ENCODE measurements at places on chromosomes 6 and 20. TPM values are rescaled to one million over a fixed set of nuclear protein-coding genes. Genes with fewer than 3 reads are reported as not detected.

- no peak for DNase-seq
Observed at GRCh38 chr6:26205625-26206574, 118.7 kb downstream of the HFE start.

DNA sequence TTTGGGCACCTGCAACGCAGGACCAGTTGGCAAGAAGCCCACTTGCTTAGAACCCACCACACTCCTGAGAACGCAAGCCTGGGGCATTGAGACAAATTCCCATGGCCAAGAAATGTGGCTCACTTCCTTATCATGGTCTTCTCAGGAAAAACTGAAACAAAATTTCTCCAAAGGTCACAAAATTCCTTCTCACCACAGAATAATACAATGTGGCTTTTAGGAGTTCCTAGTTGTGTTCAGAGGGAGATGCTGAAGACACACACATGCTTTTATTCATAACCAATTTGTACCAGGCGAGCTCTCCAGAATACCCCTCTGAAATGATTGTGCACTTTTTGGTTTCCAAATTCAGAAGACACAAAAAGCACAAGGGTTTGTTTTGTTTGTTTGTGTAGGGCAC is 31.6 kb downstream of the ADTRP start:
- no peak for DNase-seq

DNA sequence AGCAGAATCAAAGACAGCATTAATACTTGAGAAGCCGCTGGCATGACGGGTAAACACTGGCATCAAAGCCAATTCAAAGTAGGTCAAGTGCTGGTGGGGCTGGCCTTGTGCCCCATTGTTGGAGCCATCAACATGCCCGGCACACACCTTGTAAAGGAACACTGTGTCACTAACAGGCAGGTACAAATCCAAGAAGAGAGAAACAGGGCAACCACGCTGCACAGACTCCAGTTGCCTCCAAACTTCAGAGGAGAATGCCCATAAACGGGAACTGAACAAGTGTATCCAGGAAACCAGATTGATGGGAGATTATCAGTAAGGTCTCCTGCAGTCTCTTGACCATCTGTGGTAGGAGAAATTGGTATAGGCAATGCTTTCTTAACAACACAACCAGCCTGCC is 127.0 kb upstream of the STXBP5 start:
- DNase-seq: no peak

GRCh38 chr6:112298021-112298745 is 43.8 kb upstream of the LAMA4 start:
- no peak for DNase-seq

- DNase-seq: no peak
Observed at GRCh38 chr6:15242937-15243614, 2.8 kb upstream of the JARID2 start.

DNA sequence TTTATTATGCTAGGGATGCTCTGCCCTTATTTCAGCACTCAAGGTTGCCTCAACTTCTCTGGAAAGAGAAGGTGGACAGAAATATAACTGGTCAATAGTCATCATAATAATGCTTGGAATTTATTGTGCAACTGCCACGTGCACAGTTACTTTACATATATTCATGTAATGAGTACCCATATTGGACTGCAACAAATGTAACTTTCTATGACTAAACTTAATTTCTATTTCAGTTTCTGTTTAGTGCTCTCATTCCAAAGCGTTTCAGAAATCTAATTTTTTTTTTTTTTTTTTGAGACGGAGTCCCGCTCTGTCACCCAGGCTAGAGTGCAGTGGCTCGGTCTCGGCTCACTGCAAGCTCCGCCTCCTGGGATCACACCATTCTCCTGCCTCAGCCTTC is 28.3 kb upstream of the CD83 start:
- no peak for DNase-seq

E2F1 gene
- polyA plus RNA-seq: 0.10 TPM

DNA sequence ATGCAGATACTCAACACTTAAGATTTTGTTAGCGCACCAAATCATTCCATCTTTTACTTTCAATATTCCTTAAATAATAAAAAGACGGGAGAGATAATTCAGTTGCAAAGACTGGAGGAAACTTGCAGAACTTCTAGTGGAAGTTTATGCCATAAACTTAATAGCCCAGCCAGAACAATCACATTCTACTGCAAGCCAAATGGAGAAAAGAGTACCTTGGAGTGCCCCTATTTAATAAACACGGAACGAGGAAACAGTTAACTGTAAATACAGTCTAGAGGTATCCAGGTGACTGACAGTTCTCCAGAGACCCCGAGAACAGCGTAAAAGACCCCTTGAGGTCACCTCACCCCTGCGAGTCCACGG is 635 bp downstream of the SLC35B3 start:
- DNase-seq: no peak

- DNase-seq: no peak
Observed at GRCh38 chr6:149990661-149991471, 27.1 kb downstream of the ULBP1 start.

- DNase-seq: no peak
Observed at GRCh38 chr6:93703431-93703830, 284.1 kb upstream of the EPHA7 start.

DNA sequence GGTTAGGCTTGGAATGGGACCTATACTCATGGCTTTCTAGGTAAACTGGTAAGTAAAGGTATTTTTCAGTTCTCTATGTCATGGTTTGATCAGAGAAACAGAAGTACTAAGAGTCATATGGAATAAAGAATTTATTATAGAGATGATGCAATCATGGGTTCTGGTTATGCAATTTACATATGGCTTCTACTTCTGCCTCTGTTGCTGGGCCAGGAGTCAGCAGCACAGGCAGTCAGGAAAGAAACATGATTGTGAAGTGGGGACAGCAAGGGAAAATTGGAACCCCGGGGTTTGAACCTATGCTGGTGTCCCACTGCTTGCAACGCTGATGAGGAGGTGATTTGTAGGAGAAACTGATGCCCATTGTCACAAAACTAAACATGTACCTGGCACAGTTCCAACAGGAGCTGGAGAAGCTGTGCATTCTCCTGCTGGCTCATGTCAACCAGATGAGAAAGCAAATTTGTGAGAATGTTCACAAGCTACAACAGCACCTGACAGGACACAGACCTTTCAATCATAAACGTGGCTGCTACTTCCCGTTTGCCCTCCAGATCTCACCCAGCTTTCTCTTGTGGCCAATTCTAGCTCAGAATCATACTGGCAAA is 887.1 kb downstream of the TFAP2A start:
- no peak for DNase-seq

ABHD16B gene
- 0.10 TPM for polyA plus RNA-seq

DNA sequence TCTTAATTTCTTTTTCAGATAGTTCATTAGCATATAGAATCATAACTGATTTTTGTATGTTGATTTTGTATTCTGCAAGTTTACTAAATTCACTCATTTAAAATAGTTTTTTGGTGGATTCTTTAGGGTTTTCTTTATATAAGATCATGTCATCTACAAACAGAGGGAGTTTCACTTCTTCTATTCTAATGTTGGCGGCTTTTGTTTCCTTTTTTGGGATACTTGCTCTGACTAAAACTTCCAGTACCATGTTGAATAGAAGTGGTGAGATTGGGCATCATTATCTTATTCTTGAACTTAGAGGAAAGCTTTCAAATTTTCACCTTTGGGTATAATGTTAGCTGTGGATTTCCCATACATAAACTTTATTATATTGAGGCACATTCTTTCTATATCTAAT is 296.9 kb downstream of the BCKDHB start:
- DNase-seq: no peak

- no peak for DNase-seq
Observed at GRCh38 chr20:36778831-36779655, 5.5 kb upstream of the DSN1 start.

PCSK2 gene
- 0.14 TPM for polyA plus RNA-seq

DNA sequence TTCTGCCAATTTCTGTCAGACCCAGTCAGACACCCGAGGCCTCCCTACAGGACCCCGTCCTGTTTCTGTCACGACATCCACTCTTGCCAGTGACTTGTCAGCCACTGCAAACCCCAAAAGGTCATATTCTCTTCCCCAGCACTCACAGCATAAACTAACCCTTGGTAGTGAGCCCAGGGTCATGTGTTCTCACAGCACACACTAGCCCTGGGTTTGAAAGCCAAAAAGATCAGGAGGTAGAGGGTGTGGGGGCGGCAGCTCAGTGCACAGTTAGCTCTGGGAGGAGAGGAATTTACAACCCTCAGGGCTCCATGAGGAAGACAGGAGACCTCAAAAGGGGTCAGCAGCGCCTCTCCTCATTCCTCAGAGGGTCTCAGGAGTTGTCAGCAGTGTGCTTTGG is 9.9 kb upstream of the SNX9 start:
- no peak for DNase-seq

GSTA1 gene
- 131 TPM for polyA plus RNA-seq

MCM8 gene
- polyA plus RNA-seq: 0.49 TPM

DNA sequence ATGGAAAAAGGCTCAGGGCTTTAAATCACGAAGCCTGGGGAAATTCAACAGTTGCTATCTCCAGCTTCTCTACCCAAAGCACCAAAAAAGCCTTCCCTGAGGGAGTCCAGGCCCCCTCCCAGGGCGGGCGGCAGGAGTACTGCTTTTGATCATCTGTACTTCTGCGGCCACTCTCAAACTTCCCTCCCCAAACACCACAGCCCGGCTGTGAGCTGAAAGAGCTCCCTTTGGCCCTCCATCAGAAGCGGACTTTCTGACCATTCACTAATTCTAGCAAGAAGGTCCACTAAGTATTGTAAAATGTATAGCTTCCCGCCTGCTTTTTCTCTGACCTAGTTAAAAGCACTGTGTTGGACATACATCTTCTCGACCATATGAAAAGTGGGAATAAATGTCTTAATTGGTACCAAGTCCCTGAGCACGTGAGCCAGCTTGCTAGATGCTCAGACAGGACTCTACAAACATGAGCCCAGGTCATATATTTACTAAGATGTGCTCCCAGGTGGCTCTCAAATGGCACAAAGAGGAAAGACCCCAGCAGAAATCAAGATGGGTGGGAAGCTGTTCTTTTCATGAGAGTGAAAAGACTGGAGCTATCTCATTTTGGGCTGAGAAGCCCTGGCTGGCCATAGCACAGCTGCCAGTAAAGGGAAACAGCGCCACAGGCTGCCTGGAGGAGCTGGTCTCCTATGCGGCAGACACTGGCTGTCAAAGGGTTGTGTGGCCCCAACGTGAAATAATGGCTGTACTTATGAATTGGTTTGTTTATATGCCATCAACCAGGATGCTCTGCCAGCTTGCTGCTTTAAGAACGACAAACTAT is 58.6 kb downstream of the GFOD1 start:
- DNase-seq: no peak

GABRR1 gene
- polyA plus RNA-seq: not detected

DNA sequence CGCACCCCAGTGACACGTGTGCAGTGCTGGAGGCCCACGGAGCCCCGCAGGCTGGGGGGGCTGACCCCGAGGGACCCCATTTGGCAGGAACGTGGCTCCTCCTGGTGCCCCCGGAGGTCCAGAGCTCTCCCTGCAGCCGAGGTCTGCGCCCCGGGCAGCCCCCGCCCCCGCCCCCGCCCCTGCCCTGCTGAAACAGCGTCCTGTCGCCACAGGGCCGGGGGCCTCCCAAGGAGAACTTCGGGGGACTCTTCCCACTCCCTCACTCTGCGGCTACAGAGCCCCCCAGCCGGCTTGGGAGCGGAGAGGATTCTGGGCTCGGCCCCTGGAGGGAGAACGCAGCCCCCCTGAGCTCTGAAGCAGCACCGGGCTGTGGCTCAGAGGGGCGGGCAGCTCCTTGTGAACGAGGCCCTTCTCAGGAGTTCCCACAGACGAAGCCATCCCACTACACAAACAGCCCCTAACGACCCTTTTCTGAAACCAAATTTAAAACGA is 115.2 kb downstream of the DLL1 start:
- no peak for DNase-seq

GRCh38 chr20:52129611-52130010 is 62.0 kb downstream of the ZFP64 start:
- no peak for DNase-seq

DNA sequence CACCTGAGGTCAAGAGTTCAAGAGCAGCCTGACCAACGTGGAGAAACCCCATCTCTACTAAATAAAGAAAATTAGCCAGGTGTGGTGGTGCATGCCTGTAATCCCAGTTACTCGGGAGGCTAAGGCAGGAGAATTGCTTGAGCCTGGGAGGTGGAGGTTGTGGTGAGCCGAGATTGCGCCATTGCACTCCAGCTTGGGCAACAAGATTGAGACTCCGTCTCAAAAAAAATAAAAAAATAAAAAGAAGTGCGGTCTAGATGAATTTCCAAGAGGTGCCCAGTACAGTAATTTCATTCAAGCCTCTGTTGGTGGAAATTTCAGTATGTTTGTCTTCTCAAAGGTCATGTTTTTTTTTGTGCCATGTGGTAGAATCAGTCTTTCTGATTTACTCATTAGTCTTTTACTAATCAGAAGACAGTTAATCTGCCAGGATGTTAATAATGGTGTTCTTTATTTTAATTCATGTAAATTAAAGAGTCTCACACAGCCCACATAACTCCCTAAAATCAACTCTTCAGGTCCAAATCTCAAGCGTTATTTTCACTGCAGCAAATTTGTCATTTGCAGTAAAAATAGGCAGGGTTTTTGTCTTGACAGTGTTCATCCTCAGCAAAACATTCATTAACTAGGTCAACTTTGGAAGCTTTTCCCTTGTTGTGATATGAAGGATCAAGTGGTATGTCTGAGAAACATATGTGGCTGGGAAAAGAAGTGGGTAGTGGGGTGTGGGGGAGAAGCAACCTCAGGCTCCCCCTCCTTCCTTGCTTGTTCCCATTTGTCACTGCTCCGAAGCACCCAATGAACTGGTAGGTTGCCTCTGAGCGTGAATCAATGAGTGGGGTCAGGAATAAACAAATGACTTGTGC is 13.3 kb downstream of the TP53INP2 start:
- no peak for DNase-seq

Data from liver (tissue), 10 donors.